Activated CD8-positive, alpha-beta memory T cell treated with anti-CD3 and anti-CD28 coated beads, Interleukin-2, amount 10 ng/mL, durations not matched to agents 7 days and 5 days (primary cell): ENCODE measurements at places on chromosomes 11 and 22.

DNA sequence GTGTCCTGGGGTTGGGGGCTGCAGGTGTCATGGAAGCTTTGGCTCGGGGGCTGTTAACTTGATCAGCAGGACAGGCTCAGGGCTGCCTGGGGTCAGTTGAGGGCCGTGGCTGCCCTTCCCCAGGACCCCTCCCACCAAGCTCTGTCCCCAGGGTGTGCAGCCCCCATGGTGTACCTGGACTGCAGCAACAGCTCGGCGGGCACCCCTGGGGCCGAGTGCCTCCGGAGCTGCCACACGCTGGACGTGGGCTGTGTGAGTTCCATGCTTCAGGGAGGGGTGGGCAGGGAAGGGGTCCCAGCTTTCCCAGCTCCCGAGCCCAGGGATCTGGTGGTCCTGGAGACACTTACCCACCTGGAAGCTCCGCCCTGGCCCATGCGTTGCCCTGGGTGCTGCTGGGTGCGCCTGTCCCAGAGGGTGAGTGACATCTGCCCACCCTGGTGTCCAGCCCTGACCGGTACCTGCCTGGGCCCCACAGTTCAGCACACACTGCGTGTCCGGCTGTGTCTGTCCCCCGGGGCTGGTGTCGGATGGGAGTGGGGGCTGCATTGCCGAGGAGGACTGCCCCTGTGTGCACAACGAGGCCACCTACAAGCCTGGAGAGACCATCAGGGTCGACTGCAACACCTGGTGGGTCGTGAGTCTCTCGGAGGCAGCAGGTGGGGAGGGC, 11.3 kb downstream of the MUC5B start:
- DNase-seq, result no peak

DNA sequence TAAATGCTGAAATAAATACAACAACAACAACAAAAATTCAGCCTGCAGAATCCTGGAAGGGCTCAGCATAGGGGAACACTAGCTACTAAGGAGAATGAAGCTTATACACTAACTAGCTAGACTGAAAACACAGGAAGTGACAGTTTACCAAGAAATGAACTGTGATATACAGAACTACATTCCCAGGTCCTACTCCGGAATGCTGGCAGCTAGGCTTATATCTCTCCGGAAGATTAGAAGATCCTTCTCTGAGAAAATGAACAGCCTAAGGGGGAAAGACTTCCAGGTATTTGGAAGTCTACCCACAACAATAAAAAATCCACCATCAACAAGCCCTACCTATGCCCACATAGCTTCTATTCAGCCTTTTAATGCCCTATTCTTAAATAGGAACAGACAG, 31.0 kb downstream of the CCDC34 start:
- DNase-seq, result no peak

DNA sequence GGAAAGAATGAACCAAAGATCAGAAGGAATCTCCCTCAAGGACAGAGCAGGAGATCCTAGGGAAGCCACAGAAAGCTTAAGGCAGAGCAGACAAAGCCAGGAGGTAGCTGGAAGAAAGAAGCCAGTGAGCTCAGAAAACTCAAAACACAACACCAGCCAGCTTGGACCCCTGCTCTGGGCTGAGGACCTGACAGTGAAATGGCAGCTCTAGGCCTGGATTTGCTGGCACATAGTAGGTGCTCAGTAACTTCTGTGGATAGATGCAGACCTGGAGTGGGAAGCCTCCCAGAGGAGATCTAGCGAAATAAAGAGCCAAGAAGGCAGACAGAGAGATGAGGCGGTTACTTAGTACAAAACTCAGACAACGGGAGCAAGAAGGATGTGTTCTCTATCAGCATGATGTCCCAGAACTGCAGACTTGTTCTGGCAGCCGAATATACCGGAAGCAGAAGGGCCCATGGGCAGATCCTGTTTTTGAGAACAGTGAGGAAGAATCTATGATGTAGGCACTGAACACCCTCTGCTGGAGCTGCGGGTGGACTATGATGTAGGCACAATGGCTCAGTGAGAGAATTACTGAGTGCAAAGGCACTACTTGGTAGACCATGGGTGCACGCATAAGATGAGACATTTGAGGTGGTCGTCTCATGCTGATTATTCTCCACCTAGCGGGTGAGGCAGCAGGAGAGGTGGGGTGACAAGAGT, 4.8 kb downstream of the ROBO4 start:
- peak; percentile 22 for DNase-seq

DNA sequence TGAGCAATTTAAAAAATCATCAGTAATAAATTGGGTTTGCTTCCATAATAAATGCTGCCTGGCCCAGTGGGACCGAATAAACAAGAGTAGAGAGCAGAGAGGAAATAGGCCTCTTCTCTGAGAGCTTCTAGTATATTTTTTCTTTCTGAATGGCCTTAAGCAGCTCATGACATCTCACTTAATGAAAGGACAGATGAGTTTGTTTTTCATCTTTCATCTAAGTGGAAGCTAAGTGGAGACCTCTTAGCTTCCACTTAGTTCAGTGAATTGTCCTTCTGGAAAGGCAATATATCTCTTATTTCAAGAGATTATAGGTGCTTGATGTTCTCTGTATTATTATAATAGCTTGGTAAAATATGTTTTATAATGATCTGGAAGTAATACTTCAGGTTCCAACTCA, 245.9 kb upstream of the ANO3 start:
- DNase-seq, result no peak

DNA sequence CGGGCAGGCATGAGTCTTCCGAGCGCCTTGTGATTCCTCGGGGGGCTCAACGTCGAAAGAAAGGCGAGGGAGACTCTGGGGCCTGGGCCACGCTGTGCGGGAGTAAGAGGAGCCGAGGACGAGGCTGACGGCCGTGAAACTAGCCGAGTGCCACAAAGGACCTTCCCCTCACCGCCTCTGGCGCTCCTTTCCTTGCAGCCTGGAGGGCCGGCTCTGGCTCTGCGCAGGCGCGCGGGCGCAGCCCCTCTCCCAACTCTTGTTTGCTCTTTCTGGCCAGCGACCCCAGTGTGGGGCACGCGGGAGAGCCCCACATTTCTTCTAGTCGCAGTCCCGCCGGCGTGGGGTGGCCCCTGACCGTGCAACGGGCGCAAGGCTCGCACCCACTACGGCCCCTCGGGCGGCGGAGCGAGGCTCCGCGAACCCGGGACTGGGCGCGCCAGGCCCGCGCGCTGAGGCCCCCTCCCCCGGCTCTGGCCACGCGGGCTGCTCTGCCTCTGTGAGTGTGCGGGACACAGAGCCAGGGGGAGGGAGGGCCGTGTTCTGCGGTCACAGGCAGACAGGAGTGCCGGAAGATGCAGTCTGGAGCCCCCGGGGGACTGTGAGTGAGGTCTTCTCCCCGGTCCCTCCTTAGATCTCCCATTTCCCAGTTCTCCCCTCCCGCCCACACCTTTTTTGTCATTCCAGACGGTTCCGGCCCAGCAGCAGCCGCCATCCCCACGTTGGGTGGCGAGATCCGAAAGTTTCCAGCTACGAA, 1.0 kb upstream of the TOB2 start:
- peak; percentile 74 for DNase-seq

DNA sequence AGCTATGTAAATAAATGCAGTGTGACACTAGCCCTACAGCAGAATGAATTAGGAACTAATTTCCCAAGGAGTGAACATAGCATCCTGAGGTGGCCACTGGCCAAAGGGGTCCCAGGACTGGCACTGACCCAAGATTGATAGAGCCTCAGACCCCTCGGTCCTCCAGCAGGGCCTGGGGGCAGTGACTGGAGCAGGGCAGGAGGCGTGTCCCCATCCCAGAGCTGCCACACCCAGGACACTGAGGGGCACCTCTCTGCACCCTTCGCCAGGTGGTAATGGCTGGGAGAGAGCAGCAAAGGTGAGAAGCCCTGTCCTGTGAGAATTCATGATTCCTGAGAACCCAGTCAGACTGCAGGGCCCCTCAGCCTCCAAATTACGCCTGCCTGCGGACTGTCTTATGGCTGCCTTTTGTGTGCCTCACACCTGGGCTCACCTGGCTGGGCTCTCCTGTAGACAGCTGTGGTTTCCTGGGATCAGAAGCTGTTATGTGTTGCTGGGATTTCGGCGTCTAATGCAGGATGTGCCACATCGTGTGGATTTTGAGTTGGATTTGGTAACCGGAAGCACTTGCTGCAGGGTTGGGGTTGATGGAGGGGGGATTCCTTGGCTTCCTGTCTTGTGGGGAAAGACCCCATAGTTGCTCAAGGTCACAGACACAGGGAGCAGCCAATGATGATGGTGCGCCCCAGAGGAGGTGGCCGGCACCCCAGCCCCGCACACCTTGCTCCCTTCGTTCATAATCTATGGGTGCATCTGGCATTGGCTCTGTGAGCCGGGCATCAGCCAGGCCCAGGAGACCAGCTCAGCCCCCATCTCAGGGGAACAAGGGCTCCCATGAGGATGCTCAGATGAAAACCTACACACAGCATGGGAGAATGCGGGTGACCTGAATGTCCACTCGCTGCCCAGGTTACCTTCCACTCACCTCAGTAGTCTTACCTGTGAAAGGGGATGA, 582.9 kb downstream of the BRD1 start:
- DNase-seq, result peak; percentile 23

DNA sequence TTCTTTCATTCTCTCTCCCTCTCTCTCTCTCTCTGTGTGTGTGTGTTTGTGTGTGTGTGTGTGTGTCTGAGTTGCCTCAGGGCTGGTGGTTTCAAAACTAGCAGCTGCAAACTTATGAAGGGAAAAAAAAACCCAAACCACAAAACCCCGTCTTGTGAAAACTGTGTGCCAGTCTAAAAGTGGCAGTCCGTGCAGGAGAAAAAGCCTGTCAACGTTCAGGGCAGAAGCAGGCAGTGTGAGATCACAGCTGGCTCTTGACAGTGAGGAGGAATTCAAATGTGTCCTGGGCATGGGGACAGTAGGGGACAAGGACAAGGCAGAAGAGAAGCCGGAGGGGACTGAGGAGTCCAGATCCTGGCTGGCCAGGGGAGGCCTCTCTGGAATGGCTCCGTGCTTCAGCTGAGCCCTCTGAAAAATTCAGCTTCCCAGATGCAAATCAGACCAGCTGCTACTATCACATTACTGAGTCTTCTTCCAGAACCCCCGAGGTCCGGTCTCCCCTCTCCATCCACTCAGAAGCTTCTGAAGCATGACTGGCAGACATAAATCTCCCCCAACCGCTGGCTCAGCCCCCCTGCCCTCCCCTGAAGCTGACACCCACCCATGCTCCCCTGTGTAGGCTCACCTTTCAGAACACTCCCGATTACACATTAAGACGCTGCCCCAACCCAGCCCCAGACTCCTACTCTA, 31.9 kb downstream of the FLI1 start:
- DNase-seq, result peak; percentile 69

DNA sequence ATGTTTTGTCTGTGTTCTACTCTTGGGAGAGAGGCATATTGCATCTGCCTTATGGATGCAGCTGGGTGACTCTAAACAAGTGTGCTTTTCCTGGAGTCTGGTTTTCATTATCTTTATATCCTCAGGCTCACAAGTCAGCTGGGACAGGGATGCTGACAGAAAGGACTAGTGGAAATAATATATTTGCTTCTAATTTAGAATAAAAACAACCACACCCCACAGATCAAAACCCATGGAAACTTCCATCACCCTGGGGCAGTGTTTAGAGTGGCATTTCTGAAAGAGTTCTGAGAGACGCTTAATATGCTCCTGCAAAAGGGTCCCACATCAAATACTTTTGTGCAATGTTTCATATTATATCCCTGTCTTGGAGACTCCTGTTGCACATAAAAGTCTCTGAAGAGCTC, 20.8 kb downstream of the KCNE3 start:
- no peak for DNase-seq

DNA sequence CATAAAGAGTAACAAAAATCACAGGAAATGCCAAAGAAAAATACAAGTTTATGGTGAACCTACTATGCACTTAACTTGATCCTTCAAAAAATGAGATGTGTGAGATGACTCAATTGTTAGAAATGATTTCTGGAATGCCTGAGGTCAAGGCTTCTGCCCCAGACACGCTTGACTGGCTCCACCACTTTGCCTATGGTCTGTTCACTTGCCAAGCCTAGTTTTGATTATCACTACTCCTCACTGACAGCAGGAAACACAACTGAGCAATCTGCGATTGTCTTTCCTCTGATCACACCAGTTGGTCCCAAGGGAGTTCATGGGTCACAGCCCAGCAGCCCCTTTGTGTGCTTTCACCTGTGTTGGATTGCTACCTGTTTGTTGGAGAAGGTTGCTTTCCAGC, 20.6 kb upstream of the PRDM10 start:
- DNase-seq, result no peak

DNA sequence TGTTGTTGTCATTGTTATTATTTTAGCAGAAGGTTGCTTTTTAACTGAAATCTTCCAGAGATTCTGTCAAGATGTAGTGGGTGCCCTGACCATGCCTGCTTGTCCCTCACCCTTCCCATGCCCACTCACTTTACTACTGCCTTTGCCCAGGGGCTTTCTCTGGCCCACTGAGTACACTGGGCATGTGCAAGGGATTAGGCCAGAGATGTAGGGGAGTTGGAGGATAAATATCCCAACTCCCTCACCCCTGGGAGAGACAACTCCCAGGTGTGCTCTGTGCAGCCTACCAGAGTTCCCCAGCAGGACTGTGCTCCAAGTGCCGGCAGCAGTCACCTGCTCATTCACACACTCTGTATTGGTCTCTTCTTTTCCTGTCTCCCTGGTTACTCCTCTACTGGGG, 559.1 kb downstream of the MIAT start:
- DNase-seq, result no peak

GRCh38 chr22:46696229-46696518, 41.9 kb downstream of the CERK start:
- no peak for DNase-seq

DNA sequence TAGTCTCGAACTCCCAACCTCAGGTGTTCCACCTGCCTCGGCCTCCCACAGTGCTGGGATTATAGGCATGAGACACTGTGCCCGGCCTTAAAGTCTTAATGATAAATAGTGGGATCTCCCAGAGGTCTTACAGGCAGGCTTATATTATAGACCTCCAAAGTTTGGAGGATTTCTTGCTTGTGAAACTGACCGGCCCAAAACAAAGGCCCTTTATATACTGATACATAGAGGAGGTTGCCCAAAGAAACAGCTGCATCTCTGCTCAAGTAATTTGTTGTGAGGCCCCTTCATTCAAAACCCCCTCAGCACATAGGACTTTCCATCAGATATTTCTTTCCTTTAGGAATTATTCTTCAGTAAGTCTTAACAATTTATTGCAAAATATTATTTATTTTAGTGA, 27.4 kb upstream of the RDX start:
- no peak for DNase-seq

GRCh38 chr11:61417670-61418069, 12.1 kb downstream of the CPSF7 start:
- no peak for DNase-seq
